Stimulated activated CD8-positive, alpha-beta memory T cell treated with anti-CD3 and anti-CD28 coated beads, Interleukin-4, amount 100 ng/mL, for 4 hours (primary cell): ENCODE measurements at places on chromosomes 12 and 14.

DNA sequence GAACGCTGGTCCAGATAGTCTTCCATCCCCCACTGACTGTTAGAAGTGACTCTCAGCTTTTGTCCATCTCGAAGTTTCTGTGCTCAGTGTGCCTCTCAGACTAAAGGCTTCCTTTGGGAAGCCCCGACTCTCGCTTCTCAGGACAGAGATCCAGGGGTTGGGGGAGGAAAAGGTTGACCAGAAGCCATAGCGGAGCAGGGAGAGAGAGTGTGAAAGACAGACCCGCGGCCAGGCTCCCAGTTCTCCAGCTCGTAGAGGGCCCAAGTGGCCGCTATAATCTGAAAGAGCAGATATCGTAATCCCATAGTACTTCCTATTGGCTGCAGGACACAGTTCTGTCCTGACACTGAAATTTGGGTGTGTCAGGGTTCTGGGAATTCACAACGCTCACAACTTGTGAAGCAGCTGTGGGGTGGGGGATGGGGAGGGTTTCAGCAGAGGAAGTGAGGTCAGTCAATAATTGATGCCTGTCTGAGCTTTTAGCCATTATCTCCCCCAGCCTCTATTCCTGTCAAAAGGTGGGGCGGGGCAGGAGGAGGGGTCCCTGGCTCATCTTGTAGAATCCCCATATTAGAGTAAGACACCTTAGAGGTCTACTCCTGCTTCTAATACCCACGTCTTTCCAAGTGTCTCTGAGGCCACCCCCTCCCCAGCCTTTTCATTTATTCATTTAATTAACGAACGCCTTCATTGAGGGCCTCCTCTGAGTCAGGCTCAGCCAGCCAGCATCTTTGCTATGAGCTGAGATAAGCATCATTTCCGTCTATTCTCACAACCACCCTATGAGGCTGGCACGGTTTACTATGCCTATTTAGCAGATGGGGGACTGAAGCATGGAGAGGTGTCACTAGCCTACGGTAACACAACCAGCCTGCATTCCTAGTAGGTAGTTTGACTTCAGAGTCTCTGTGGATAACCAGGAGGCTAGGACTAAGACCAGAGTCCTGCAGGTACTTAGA is 1.6 kb upstream of the ACVRL1 start:
- no peak for DNase-seq

GRCh38 chr14:76473481-76474263 is 97.7 kb downstream of the ESRRB start:
- no peak for DNase-seq

- DNase-seq, result no peak
Observed at GRCh38 chr14:96164861-96165490, 39.7 kb upstream of the BDKRB2 start.

GRCh38 chr12:130862161-130862560 is 9.7 kb upstream of the RAN start:
- no peak for DNase-seq

DNA sequence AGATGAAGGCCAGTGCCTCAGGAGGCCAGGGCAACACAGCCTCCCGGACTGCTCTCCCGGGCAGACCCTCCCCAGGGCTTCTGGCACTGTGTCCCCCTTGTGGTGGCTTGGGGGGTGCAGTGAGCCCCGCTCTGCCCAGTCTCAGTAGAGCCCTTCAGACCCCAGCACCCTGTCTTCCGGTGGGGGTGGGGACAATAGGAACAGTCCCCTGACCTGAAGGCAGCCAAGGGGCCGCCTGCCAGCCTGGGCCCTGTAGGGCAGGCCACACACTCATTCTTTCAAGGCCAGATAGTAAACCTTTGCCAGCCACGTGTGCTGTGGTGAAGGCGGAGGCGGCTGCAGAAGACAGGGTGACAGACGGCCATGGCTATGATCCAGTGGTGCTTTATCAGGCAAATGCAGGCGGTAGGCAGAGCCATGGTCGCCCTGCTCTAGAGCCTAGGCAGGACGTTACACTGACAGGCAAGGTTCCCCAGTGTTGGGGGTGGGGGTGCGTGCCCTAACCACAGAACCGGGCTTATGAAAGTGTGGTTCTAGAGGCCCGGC is 15.0 kb downstream of the ZFYVE21 start:
- DNase-seq, result no peak

- no peak for DNase-seq
Observed at GRCh38 chr12:133221241-133221640, 14.4 kb downstream of the ANHX start.

- no peak for DNase-seq
Observed at GRCh38 chr12:72035625-72036024, 97.0 kb downstream of the TPH2 start.

GRCh38 chr14:24941719-24942118 is 108.2 kb downstream of the STXBP6 start:
- no peak for DNase-seq

- no peak for DNase-seq
Observed at GRCh38 chr12:11651381-11651780, 1.9 kb downstream of the ETV6 start.

GRCh38 chr14:65151609-65151956 is 49.3 kb upstream of the MAX start:
- DNase-seq, result no peak
